ENCODE measurements at places on chromosomes 6 and 20.

- no peak for DNase-seq
- no peaks in the 10 kb centered on the region for H3K4me1 ChIP-seq
- no peak overlapping the region for H3K27ac ChIP-seq
- no peaks in the 10 kb centered on the region for H3K27me3 ChIP-seq
These were observed 10.6 kb downstream of the RBM24 start for GRCh38 chr6:17291778-17292177.

DNA sequence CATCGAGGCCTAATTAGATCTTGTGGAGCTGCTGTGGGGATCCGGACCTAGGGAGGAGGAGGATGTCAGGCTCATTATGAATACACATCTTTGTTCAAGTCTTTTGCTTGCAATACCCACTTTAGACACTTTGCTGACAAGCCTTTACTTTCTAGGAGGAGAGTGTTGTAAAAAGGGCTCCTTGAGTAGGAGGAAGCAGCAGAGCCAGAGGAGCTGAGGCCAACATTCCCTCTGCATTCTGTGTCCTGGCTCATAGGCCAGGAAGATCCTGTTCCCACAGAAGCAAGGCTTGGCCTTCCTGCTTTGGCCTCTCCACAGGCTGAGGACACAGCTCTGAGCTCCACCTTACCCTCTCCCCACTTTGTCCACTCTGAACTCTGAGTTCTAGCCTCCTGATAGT lies 67.1 kb downstream of the TPD52L1 start:
- no peaks in the 10 kb centered on the region for H3K4me1 ChIP-seq
- DNase-seq, result no peak
- H3K36me3 ChIP-seq, result no peaks in the 10 kb centered on the region

DNA sequence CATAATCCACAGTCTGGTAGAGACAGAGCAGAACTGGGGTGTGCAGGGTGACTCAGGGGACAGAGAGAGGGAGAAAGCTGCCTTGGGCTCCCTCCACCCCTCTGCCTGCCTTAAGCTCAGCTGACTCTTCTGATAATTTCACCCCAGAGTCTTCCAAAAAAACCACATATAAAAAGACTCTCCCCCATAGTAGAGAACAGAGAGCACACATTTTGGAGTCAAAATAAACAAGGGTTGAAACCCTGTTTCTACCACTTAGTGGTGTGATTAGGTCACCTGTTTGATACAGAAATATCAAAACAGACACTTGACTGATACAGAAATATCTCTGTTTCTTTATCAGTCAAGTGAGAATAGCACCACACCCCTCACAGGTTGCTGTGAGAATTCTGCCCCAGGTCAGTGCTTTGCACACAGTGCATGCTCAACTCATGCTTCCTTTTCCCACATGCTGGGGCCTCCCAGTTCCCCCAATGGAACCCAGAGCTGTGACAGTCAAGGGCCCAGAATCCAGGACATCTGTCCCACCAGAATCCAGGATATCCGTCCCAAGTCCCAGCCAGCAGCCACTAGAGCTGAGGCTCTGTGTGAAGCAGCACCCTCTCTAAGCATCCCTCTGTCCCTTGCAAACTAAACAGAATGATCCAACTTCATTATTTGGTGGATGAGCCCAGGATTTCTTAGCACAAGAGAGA lies 1.2 kb downstream of the TREML2 start:
- no peaks in the 10 kb centered on the region for H3K27me3 ChIP-seq
- DNase-seq, result no peak
- H3K36me3 ChIP-seq, result no peaks in the 10 kb centered on the region

- no peaks in the 10 kb centered on the region for H3K27me3 ChIP-seq
- no peaks in the 10 kb centered on the region for H3K36me3 ChIP-seq
- no peak overlapping the region for H3K27ac ChIP-seq
These were observed 259.4 kb upstream of the POU3F2 start for GRCh38 chr6:98574984-98575383.

DNA sequence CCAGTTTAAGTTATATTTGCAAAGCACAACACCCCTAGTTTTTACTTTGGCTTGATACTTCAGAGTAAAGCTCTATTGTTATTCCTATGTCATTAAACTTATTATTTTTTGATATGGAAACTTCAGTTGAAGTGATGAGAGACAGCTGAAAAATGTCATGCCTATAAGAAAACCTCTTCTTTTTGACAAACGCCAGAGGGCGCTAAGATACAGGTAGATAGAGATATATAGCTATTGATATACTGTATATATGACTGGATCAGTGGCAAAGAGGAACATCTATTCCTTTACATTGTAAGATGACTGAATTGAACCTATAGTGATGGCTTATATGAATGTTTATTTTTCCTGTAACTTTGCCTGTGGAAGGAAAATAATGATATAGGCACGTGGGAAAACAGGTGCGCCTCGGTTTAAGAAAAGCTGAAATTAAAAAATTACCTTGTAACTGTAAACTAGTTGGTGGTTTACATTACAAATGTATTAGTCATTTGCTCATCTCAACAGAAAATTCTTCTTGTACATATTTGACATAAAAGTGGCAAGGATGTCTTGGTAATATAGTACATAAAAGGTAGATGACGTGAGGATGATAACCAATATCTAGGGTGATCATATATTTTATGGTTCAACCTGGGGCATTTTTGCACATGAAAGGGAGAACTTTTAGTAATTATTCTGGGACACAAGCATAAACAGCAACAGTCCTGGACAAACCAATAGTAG lies 74.1 kb downstream of the LAMA4 start:
- no peaks in the 10 kb centered on the region for H3K36me3 ChIP-seq
- no peaks in the 10 kb centered on the region for H3K4me1 ChIP-seq
- H3K27ac ChIP-seq, result no peak overlapping the region
- H3K4me3 ChIP-seq, result no peak overlapping the region
- DNase-seq, result no peak

DNA sequence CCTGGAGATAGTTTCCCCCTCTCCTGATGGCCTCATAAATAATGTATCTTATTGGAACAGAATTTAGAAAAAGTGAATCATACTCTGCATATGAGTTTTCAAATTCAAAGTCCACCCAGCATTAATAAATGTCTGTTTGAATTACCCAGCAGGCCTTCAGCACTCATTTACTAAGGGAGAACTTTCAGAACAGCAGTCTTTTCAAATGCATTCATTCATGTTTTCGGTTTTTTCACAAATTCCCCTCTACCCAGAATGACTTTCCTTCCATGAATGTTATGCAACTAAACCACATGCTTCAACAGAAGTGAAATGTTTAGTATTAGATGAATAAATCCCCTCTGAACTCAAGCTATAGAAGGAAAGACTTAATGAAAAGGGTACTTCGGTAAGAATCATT lies 92.4 kb downstream of the RTN4IP1 start:
- no peaks in the 10 kb centered on the region for H3K36me3 ChIP-seq
- H3K27me3 ChIP-seq, result no peaks in the 10 kb centered on the region
- H3K4me3 ChIP-seq, result no peak overlapping the region
- no peaks in the 10 kb centered on the region for H3K4me1 ChIP-seq

DNA sequence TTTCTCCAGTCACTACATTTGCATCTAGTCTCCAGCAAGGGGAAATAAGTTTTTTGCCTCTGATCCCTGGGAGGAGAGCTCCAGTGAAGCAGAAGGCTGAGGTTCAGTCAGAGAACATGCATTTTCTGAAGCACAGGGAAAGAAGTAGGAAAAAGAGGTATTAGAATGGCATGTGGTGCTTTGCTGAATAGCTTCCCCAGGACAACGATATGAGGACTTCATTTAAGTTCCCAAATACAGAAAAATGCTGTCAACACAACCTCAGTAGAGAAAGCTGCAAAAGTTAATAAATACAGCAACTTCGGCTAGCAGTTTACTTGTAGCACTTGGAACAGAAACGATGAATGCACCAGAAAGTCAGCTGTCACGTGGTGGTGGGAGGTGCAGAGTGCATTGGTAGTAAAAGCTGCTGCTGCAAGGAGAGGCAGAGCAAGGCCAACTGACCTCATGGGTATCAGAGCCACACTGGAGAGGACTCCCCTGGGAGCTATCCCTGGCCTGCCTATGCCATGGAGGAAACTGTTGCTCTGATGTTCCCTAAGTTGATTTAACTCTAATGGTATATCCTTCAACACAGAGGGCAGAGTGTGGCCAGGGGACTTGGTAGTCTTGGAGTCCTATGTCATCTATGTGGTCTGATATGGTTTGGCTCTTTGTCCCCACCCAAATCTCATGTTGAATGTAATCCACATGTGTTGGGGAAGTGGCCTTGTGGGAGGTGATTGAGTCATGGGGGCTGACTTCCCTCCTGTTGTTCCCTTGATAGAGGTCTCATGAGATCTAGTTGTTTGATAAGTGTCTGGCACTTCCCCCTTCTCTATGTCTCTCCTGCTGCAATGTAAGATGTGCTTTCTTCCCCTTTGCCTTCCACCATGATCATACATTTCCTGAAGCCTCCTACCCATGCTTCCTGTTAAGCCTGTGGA lies 85.9 kb downstream of the ADTRP start:
- H3K4me1 ChIP-seq, result no peaks in the 10 kb centered on the region
- DNase-seq, result no peak
- H3K27me3 ChIP-seq, result no peaks in the 10 kb centered on the region

- H3K27me3 ChIP-seq, result no peaks in the 10 kb centered on the region
- peak overlapping the region; percentile 19 for H3K27ac ChIP-seq
- H3K4me1 ChIP-seq, result no peaks in the 10 kb centered on the region
- no peaks in the 10 kb centered on the region for H3K36me3 ChIP-seq
These were observed 80.8 kb upstream of the SLC22A16 start for GRCh38 chr6:110557199-110557598.

DNA sequence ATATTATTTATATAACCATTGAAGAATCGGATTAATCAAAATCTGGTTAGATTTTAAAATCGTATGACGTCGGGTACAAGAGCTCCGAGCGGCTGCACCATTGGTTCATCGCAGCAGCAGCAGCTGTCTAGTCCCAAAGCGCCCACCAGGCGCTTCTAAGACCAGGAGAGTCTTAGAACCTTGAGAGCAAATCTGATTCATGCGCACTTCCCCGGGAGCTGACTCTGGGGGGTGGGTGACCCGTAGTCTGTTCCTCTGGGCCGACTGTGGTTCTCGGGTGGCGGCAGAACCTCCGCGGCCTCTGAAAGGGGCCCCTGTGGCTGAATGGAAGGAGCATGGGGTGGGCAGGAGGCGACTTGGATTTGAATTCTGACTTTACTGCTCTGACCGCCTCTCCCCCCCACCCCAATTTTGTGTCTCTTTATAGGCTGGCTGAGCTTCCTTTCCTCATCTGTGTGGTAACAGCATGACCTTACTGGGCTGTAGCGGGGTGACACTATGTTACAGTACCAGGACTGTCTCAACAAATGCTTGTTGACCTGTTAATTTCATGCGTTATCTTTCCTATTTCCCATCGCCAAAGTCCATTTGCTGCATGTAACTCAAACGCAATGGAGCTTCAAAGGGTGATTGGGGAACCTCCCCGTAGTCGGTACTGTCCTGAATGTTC lies 119.7 kb downstream of the RTN4IP1 start:
- no peaks in the 10 kb centered on the region for H3K36me3 ChIP-seq
- no peaks in the 10 kb centered on the region for H3K27me3 ChIP-seq
- H3K4me1 ChIP-seq, result peaks cover 6% of the 10 kb centered on the region
- peak overlapping the region; percentile 85 for H3K4me3 ChIP-seq

DNA sequence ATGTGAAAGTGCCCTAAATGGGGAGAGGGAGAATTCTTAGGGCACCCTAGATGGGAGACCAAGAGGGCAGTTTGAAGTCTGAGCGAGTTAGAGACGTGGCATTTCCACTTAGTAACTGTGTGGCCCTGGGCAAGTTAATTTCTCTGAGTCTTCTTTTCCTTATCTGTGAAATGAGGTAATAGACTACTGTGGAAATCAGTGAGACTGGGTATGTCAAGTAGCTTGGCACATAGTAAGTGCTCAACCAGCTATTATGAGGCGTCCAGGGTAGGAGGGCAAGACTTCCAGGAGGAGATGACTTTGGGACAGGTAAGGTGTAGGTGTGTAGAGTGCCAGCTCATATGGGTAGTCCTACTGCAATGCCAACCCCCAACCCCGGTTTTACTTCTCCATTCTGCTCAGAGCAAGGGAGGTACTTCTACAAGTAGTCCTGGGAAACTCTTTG lies 770 bp downstream of the KIF3B start:
- H3K4me1 ChIP-seq, result no peaks in the 10 kb centered on the region
- peak overlapping the region; percentile 86 for H3K27ac ChIP-seq
- no peaks in the 10 kb centered on the region for H3K27me3 ChIP-seq
- DNase-seq, result no peak

Data from breast epithelium (tissue), 4 donors.